CD4-positive, alpha-beta T cell (primary cell): ENCODE measurements at places on chromosomes 12 and 14. TPM values are rescaled to one million over a fixed set of nuclear protein-coding genes. Genes with fewer than 3 reads are reported as not detected.

The NPFF gene
- total RNA-seq: not detected

The ATXN3 gene
- total RNA-seq: 22.1 TPM

The PTHLH gene
- total RNA-seq: not detected

The CLEC14A gene
- not detected for total RNA-seq

The FAM177A1 gene
- total RNA-seq: 186 TPM

The SLC5A8 gene
- total RNA-seq: not detected

The RTL1 gene
- total RNA-seq: not detected

The KRT79 gene
- not detected for total RNA-seq

The RAD52 gene
- 8.1 TPM for total RNA-seq

The ASIC1 gene
- total RNA-seq: 1.5 TPM

The MYF6 gene
- not detected for total RNA-seq

The NFATC4 gene
- total RNA-seq: not detected

The SERPINA9 gene
- total RNA-seq: not detected

The ALDH1L2 gene
- 0.03 TPM for total RNA-seq

The SLC38A4 gene
- total RNA-seq: not detected

The SLC39A2 gene
- not detected for total RNA-seq

The TMEM52B gene
- not detected for total RNA-seq

The OTOGL gene
- not detected for total RNA-seq

The PTCSC3 gene
- not detected for total RNA-seq

The KICS2 gene
- total RNA-seq: 14.0 TPM

The TMEM132D gene
- not detected for total RNA-seq

The RND1 gene
- total RNA-seq: 5.7 TPM
